Small intestine (tissue), 16 donors: ENCODE measurements at places on chromosomes 5 and 9. TPM values are rescaled to one million over a fixed set of nuclear protein-coding genes. Genes with fewer than 3 reads are reported as not detected.
A peak's percentile ranks its signal among the peaks of the same experiment; 100 is the strongest.

DNA sequence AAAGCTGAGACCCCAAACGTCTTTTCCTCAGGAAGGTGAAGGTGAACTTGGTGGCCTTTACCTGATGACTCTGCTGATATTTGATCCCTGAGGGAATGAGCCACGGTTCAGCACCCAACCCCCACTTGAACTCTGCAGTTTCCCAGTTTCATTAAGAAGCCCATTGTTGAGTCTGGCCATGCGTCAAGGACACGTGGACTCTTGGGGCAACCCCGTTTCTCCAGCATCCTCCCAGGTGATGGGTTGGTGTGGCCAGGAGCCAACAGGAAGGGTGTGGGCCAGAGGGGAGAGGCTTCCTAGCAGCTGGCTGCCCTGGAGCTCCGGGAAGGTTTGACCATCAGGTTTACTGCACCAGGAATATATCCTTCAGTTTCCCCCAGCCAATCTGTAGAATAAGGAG is 59.5 kb upstream of the GNE start:
- DNase-seq, result peak; percentile 80

- no peak for DNase-seq
Observed at GRCh38 chr5:56367748-56368147, 134.6 kb upstream of the ANKRD55 start.

GRCh38 chr5:109654455-109654854 is 35.3 kb upstream of the MAN2A1 start:
- DNase-seq, result no peak

- DNase-seq, result no peak
Observed at GRCh38 chr9:10127867-10128266, 484.9 kb downstream of the PTPRD start.

DNA sequence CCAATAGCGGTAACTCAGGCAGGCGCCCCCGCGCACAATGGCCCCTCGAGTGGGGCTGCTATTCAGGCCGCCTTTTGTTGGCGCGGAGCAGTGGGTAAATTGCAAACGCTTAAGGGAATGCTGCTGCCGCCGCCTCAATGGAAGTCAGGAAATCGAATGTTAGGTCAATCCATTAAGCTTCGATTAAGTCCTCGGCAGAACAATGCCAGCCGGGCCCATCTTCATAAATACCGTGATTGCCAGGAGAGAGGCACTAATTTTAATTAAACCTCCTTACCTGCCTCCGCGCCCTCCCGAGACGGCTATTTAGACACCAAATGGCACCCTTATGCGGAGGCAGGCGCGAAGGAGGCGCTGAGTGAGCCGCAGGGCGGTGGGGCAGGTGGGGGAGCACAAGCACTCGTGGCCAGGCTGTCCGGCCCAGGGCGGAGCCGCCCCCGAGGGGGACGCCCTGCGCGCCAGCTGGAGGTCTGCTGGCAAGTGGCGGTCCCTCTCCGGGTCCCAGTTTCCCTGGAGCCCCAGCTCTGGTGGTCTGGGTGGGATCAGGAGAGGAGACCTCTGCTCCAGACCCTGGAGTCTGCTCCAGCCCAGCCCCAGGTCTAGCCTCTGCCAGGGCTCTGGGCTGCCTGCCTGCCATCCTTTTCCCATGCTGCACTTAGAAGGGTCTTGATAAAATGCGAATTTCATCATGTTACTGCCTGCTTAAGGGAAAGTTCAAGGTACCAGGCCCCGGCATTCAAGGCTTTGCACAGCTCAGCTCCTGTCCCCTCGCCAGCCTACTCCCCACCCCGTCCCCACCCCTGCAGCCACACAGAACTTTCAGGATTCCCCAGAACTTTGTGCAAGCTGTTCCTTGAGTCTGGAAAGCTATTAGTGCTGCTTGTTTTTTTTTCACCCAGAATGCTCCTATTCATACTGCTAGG is 19.7 kb downstream of the NR5A1 start:
- DNase-seq, result no peak

DNA sequence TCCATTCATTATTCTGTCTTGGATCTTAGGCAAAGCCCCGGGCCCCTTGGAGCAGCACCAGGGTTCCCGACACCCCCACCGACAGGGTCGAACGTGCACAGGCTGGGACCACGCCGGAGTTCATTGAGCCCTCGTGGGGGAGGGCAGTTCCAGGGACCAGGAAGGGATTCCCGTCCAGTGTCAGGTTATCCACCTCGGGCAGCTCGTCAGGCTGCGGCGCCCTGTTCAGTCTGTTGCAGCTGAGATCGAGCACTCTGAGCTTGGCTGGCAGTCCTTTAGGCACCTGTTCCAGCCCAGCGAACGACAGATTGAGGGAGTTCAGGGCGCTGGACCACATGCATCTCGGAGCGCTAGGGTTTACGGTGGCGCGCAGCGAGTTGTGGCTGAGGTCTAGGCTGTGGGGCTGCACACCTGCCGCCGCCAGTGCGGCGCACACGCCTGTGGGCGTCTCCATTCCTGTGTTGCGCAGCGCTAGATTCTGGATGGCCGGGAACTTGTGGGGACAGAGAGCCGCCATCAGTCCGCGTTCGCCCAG is 1.1 kb downstream of the CD14 start:
- peak; percentile 66 for DNase-seq

DNA sequence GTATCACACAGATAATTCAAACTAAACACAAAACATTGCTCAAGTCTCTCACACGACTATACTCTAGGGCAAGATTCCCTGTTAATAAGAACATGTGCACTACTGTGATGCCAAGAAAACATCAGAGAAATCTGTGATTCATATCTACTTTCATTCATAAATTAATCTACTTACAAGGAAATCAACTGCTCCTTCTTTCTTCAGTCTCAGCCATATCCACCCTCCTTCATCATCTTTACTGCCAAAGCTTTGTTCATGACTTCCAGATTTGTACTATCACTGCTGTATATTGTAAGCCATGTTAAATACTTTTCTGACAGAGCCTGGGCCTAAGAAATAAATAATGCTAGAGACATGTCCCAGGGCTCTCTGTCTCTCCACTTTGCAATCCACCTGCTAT is 35.1 kb downstream of the CTNNAL1 start:
- no peak for DNase-seq

DNA sequence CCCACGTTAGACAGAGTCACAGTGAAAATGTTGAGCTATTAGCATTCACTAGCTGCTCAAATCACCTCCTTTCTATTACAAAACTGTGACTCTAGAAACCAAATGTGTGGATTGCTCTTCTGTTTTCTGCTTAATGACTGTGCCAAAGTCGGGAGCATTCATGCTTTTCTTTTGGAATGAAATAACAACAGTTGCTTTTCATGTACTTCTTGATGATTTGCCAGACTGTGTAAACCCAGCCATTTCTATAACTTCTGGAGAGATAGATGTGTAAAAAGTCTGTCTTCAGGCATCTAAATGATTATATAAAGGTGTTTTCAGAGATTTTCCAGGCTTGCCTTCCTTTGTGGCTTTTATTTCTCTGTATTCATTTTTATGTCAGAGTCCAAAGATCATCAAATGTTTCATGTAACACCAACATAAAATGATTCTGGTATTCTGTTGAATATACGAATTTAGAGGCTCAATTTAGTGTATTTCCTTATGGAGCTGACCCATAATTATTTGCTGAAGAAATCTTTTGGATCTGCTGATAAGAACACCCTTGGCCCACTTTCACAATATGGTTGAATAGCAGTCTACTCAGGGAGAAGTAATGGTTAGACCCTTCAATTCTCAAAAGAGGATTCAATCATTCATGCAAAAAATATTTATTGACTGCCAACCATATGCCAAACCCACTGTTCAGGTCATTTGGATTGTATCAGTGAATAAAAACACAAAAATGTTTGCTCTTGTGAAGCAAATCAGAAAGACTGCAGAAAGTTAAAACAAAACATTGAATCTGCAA is 581.2 kb downstream of the CDH18 start:
- no peak for DNase-seq

- no peak for DNase-seq
Observed at GRCh38 chr9:4141296-4141695, 158.6 kb downstream of the GLIS3 start.

- peak; percentile 3 for DNase-seq
Observed at GRCh38 chr9:69141851-69142250, 32.2 kb upstream of the TJP2 start.

- peak; percentile 53 for DNase-seq
Observed at GRCh38 chr9:16869882-16870595, 431 bp downstream of the BNC2 start.

GRCh38 chr5:134527156-134527960 is 1.9 kb downstream of the JADE2 start:
- DNase-seq, result peak; percentile 73

- DNase-seq, result peak; percentile 69
Observed at GRCh38 chr5:134458234-134459009, 46.7 kb upstream of the CDKN2AIPNL start.

DNA sequence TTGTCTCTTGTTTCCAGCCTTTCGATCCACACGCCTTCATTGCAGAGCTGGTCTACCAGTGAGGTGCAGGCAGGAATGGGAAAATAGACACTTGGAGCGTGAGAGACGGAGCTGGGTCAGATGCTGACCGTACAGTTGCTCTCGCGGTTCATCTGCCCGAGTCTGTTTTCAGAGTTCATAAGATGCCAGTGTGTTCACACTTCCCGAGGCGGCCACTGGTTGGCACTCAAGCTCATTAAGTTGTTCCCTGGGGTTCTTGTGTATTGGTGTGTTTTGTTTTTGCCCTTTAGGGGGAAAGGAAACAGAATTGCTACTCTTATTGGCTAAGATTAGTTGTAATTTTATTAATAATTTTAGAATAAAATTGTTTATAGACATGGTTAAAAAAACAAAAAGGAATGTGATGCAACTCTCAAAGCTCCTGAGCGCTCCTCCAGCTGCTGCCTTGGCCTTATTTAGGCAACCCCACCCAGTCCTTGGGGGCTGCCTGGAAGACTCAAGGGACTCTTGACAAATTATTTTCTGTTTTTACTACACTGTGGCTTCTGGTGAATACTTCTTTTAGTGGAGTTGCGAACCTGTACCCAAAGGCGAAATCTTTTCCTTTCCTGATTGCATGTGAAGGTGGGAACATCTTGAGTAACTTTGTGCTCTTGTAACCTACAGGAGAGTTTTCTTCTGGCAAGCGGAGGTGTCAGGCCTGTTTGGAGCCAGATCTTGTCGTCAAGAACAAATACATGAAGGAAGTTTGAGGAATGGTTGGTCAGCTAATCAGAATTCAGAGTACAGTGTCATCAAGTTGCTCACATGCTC is 146.1 kb downstream of the MAST4 start:
- DNase-seq, result peak; percentile 4

DNA sequence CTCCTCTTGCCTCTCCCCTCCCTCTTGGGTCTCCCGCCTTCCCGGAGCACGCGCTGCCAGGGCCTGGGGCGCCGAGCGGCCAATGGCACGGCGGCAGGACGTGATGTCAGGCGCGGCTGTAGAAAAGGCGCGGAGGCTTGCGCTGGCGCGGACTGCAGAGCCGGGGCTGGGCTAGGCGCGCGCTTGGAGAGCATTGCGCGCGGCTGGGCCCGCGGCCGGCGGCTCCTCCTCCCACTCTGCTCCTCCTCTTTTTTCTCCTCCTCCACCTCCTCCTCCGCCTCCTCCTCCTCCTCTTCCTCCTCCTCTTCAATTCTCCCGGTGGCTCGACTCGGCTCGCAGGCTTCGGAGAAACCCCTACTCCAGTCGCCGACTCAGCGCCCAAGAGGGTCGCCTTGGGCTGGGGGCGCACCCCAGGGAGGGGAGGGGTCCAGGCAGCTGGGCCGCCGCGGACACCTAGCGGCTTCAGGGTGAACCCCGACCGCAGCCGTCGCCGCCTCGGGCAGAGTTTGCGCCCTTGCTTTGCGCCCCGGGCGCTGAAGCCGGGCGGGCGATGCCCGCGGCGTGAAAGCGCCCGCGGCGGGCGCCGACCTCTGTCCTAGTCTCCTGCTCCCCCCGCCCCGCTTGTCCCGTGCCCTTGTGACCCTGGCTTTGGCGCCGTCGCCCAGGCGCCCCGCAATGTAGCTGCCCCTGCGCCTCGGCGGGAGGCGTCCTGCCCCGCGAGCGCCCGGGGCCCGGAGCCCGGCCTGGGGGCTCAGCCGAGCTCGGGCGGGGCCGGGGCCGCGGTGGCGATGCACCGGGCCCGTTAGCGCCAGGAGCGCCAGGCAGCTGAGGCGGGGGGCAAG is at the start of gene LHX2:
Gene LHX2 (plus strand): TSS at position 309 of the 842 bp plus-strand sequence. CDS start 581 bp downstream, outside the sequence.
- DNase-seq, result peak; percentile 25

- no peak for DNase-seq
Observed at GRCh38 chr5:75522025-75522424, 10.3 kb downstream of the POLK start.

GRCh38 chr9:79574136-79574535 is 2.4 kb downstream of the TLE4 start:
- no peak for DNase-seq

- no peak for DNase-seq
Observed at GRCh38 chr5:157216391-157217142, 35.9 kb downstream of the ITK start.

DNA sequence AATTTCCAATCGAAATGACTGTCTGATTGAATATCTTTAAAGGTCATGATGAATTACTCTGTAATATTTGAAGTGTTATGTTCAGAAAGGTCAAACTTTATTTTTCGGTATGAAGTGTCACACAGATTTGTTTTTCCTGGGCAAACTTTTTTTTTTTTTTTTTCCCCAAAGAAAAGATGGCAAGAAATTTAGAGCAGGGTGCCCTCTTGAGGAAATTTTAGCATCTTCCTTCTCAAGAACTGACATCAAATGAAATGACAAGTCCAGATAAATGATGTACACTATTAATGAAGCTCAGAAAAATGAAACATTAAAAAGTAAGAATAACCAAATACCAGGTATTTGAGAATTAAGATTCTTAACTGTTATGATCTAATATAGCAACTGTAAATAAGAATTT is 123.6 kb downstream of the INVS start:
- DNase-seq, result no peak

DNA sequence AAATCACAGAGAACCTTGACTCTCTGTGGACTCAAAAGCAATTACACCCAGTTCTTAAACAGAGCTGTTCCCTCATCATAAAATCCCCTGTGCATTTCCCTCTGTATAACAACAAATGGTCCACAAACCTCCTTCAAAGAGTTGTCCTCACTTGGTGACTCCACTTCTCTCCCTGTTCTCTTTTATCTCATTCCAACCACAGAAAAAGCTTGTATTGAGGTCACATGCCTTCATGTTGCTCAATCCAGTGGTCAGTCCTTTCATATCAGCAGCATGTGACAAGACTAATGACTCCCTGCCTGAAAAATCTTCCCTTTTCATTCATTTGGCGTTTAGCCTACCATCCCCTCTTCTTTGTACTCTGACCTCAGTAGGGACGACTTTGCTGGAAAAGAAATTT is 158.0 kb downstream of the DEPDC1B start:
- DNase-seq, result peak; percentile 56

GRCh38 chr9:113621980-113622379 is 158.5 kb downstream of the RGS3 start:
- DNase-seq, result no peak

FAM200C gene
- 0.27 TPM for polyA plus RNA-seq

CYSTM1 gene
- 94.4 TPM for polyA plus RNA-seq

ANKRD18B gene
- polyA plus RNA-seq, result not detected

PRDM9 gene
- not detected for polyA plus RNA-seq

ERAP2 gene
- 4.1 TPM for polyA plus RNA-seq

BTNL3 gene
- 83.2 TPM for polyA plus RNA-seq

SOX30 gene
- 0.22 TPM for polyA plus RNA-seq

FSD1L gene
- polyA plus RNA-seq, result 2.7 TPM

ATP10B gene
- 3.4 TPM for polyA plus RNA-seq

NOP16 gene
- polyA plus RNA-seq, result 22.5 TPM

SPATA31D3 gene
- not detected for polyA plus RNA-seq

NUTM2F gene
- polyA plus RNA-seq, result not detected

TAF7 gene
- 71.3 TPM for polyA plus RNA-seq

ARHGEF28 gene
- polyA plus RNA-seq, result 1.1 TPM

HSPA5 gene
- 67.6 TPM for polyA plus RNA-seq
